ENCODE measurements at places on chromosomes 4 and X.
A peak's percentile ranks its signal among the peaks of the same experiment; 100 is the strongest.

DNA sequence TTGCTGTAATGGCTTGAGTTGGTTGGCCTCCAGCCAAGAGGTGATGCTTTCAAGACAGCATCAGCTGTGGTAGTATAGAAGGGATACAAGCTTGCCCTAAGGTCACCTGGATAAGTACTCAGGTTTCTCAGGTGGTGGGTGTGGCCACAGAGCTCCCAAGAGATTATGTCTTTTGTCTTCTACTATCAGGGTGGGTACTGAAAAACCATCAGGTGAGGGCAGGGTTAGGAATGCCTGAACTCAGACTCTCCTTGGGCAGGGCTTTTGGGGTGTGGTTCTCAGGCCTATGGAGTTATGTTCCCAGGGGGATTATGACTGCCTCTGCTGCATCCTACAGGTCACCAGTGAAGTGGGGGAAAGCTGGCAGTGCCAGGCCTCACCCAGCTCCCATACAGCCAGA is 654.6 kb upstream of the GALNT7 start:
- DNase-seq: no peak

- no peak for DNase-seq
Observed at GRCh38 chr4:10417740-10418139, 39.5 kb downstream of the ZNF518B start.

DNA sequence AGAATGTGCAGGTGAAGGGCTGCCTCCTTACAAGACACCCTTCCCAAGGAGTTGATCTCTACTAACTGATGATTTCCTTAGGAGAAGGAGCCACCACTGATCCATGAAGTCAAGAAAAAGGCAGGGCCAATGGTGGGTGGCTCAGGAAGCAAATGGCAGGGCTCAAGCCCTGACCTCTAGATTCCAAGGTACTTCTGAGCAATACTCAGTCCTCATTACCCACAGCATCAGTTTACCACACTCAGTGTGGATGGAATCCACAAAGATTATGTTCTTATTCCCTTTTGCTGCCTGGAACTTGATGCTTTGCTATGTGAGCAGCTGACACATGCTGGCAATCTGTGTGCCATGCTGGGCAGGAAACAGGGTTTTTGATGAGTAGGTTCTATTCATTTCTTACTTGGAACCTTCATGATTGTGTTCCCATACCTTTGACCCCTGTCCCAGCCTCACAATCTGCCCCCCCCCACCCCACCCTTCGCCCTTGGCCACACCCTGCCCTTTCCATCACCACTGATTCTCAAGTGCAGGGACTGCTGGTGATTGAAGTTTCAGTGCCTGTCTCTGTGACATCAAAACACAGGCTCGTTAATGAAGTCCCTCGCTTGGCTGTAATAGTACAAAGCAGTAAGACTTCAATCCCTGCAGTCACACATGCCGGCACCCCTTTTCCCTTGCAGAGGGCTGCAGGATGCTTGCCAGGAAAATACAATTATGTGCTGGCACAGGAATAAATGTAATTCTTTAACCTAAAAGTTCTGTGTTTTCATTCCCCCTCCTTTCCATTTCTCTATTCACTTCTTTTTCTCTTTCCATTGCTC is 135.6 kb upstream of the GPC4 start:
- no peak for DNase-seq

- no peak for DNase-seq
Observed at GRCh38 chr4:29549342-29549741, 1170.8 kb upstream of the PCDH7 start.

DNA sequence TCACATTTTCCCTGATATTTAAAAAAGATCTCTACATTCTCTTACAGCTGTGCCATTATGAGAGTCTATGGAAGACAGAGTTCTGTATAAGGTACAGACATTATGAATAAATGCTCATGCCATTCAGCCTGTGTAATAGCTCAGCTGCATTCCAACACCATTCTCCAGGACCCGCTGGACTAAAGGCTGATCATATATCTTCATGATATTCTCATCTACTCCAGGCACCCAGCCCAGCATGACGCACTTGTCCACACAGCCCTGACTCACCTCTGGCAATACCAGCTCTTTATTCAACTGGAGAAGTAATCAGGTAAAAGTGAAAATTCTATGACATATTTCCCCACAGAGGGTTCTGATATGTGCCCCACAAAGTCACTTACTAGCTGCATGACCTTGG is 437.5 kb upstream of the FGF16 start:
- no peak for DNase-seq

- DNase-seq: no peak
Observed at GRCh38 chr4:155982736-155983385, 29.2 kb upstream of the CTSO start.

- no peak for DNase-seq
Observed at GRCh38 chr4:5398056-5398455, 310.3 kb downstream of the EVC2 start.

- DNase-seq: no peak
Observed at GRCh38 chr4:99947190-99947578, 766 bp upstream of the DNAJB14 start.

DNA sequence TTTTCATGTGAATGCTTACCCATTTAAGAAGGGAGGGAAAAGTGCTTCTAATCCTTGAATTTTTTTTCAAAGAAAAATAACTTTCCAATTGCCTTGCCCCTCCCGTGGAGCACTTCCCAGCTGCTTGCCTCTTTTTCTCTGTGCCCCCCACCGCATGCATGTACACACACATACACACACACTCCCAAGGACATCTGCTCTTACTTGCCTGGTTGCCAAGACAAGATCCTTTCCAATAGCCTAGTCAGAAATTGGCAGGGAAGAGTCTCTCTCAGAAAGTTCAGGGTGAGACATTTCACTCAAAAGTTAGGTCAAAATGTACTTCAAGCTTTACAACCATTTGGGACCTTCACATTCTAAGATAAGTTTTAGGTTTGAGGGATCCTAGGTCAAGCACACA is 10.9 kb downstream of the HHIP start:
- no peak for DNase-seq

GRCh38 chr4:184408021-184408683 is 66.2 kb downstream of the IRF2 start:
- DNase-seq: no peak

DNA sequence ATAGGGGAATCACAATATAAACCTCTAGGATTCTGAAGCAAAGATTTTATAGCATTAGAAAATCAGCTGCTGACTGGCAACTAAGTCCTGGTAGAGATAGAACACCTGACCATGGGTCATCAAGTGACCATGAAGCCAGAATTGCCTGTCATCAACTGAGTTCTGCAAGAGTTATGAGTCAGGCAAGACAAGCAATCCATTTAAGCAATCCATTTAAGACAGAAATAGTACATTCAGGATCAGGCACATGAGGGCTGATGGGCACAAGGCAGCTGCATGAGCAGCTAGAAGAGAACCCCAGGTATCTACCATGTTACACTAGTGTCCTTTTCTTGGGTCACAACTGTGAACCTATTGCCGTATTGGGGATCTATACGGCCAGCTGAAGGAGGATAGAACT is 98.9 kb downstream of the SPRY1 start:
- no peak for DNase-seq

GRCh38 chr4:82802911-82803310 is 4.3 kb upstream of the SCD5 start:
- DNase-seq: no peak

DNA sequence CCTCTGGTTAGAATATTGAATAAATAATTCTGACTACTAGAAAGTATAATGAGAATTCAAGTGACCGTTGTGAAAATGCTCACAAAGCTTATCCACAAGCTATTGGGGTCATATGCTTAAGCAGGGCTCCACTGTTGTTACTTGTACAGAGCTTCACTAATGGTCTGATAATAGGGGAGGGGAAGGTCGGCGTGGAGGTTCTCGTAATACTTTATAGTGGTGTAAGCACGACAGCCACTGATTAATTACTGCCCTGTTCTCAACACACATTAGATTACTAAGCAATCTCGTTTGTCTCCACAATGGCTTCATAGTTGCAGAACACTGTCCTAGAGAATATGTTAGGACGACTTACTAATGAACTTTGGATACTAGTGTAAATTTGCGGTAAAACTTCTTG is 11.6 kb downstream of the UNC5C start:
- no peak for DNase-seq

DNA sequence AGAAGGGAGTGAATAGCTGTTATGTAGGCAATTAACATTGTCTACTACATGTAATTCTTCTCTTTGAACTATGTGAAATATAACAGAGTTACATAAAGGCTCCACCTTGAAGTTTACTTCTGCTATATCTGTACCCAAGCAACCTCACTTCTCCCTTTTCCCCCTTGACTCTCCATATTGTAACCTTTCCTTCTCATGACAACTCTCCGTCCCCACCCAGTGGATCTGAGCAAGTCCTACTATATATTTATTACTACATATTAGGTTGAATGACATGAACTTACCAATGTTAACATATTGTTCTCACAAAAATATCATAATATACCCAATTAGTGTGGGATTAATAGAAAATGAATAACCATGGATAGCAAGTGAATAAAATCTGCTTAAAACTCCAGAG is 93.2 kb upstream of the ATP8A1 start:
- peak; percentile 57 for DNase-seq

GRCh38 chrX:131704136-131704695 is 160.3 kb downstream of the OR13H1 start:
- no peak for DNase-seq

- no peak for DNase-seq
Observed at GRCh38 chr4:141587897-141588296, 48.5 kb upstream of the IL15 start.

DNA sequence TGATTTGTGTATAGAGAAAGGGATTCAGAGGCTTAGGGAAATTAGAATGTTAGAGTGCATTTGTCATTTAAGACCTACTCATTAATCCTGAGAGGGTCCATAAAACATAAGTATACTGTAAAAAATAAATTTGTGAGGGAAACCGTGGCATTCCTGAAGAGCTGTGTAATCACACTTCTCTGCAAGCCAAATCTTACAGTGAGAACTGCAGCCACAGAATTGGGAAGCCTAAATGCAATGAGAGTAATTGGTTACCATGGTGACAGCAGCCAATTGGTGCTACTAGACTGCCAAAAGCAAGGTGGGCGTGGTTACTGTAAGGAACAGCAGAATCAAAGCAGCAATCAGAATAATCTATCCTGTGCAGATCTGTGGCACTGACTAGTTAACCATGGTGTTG is 345.2 kb upstream of the GRID2 start:
- DNase-seq: peak; percentile 89

- no peak for DNase-seq
Observed at GRCh38 chr4:73533515-73534422, 52.2 kb downstream of the AFM start.

DNA sequence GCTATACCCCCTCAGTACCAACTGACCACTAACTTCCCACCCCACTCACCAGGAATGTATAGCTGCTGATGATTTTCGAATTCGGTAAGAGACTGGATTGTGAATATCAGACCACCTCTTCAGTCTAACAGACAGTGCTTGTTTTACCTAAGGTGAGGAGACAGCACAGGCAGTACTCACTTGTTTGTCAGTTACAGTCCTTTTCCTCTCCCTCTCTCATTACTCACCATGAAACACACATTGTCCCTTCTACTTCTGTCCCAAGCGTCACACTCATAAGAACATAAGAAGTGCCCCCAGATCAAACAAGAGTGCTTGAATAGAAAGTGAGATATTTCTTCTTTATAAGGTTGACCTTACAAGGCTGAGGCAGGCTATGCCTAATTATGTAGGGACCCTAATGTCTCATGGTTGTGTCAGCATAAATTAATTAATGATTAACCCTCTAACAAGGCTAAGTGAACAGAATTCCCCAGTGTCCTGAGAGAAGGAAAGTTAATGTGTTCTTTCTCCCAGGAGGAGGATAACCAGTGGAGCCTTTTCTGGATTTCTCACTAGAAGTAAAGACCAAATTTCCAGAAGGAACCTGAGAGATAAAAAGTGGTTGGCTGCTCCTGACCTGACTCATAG is 32.2 kb downstream of the ZCCHC12 start:
- no peak for DNase-seq

- peak; percentile 38 for DNase-seq
Observed at GRCh38 chr4:123555233-123555806, 158.7 kb downstream of the SPRY1 start.

DNA sequence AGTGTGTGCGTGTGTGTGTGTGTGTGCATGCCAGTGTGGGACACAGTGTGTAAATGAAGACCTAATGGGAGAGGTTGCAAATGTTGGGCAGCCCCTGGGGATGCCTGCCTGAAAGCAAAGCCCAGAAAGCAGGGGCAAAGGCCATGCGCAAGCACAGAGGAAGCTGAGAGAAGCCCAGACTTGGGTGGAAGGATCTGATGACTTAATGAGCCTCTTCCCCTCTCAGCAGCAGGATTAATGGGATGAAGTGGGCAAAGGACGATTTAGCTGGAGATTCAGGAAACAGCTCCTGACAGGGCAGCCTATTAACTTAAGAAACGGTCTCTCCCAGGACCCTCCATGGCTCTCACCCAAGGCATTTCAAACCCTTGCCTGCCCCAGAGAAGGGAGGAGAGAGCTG is 107.3 kb downstream of the EFNB1 start:
- no peak for DNase-seq

- DNase-seq: no peak
Observed at GRCh38 chr4:53905941-53906377, 158.4 kb downstream of the CHIC2 start.

- DNase-seq: no peak
Observed at GRCh38 chr4:113884655-113885054, 94.8 kb downstream of the ARSJ start.

GRCh38 chrX:24479924-24480323 is 14.8 kb downstream of the PDK3 start:
- no peak for DNase-seq

- DNase-seq: peak; percentile 53
Observed at GRCh38 chr4:140052050-140052449, 101.9 kb downstream of the MAML3 start.

- DNase-seq: peak; percentile 38
Observed at GRCh38 chr4:10092481-10093270, 23.9 kb downstream of the WDR1 start.

DNA sequence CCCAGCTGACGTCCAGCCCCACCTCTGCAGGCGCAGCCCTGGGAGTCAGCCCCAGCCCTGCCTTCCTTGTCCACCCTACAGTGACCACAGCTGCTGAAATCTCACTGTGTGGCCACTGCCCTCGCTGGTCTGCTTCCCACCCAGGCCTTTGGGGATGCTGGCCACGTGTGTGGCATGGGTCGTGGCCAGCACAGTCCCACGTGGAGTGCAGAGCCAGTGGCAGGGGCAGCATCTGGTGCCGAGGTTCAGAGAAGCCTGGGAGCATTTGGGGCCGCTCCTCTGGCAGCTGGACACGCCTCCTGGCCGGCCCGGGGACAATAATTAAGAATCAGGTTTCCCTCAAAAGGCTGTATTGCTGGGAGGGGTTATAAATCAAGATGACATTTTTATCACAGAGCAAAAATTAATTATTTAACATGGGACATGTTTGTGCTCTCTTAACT is 92.1 kb downstream of the HMX1 start:
- DNase-seq: no peak
